ENCODE measurements at places on chromosomes 6 and 20. TPM values are rescaled to one million over a fixed set of nuclear protein-coding genes. Genes with fewer than 3 reads are reported as not detected.

- no peak for DNase-seq
These were observed 144.0 kb downstream of the BCKDHB start for GRCh38 chr6:80250391-80250997.

GRCh38 chr20:1062334-1063010, 55.9 kb upstream of the PSMF1 start:
- no peak for DNase-seq

- DNase-seq: no peak
These were observed 5.7 kb upstream of the DEFB129 start for GRCh38 chr20:221258-221830.

GRCh38 chr20:38178065-38178491, 13.0 kb upstream of the TGM2 start:
- no peak for DNase-seq

DNA sequence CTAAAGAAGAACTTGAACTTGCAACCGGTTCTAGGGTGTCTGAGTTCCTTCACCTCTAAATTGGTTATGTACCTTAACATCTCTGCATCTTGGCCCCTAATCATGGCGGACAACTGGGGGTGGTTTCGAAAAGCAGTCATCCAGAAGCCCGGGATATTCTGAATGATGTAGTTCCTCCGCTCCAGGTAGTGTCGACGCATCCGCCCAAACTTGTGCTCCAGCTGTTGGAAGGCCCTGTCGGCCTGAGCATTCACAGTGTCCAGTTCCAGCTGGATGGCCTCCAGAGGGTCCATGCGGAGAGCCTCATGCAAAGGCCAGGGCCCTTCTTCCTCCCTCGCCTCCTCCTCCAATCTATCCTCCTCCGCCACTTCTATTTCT, 887 bp downstream of the TSPYL1 start:
- DNase-seq: peak; percentile 70

- no peak for DNase-seq
These were observed 358.0 kb upstream of the CITED2 start for GRCh38 chr6:139732451-139732850.

- no peak for DNase-seq
These were observed 18.6 kb downstream of the ADTRP start for GRCh38 chr6:11760015-11760473.

- DNase-seq: no peak
These were observed 37.2 kb downstream of the REV3L start for GRCh38 chr6:111445861-111446267.

- peak; percentile 54 for DNase-seq
These were observed 26.3 kb downstream of the ALDH5A1 start for GRCh38 chr6:24520929-24521546.

DNA sequence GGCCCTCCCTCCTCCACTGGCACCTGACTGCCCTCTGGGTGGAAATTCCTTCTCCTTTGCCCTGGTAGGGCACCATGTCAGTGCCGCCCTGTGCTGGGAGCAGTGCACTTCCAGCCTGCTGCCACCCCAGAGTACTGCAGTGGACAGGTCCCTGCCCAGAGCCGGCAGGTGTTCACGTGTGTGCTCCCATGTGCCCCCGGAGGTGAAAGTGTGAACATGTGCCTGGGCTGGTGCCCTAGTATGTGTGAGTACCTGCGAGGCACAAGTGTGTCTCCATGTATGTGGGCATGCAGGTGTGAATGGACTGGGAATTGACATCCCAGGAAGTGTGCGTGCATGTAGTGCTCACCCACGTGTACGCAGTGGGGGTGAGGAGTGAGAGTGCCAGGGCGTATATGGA, 29.4 kb downstream of the SDCBP2 start:
- DNase-seq: no peak

- DNase-seq: no peak
These were observed 9.3 kb downstream of the CYP21A2 start for GRCh38 chr6:32047539-32047854.

DNA sequence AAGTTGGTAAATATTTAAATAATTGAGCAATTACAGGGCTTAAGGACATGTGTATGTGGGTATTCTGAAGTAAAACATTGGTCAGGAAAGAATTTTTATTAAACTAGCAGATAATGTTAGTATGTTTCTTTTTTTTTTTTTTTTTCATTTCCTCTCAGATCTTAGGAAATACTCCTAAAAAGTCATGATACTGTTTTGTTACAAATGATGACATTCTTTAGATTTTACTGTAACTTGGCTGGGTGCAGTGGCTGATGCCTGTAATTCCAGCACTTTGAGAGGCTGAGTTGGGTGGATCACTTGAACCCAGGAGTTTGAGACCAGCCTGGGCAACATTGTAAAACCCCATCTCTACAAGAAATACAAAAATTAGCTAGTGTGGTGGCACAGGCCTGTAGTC, 41.5 kb downstream of the CDC40 start:
- no peak for DNase-seq

- DNase-seq: no peak
These were observed 136.3 kb downstream of the LRRC1 start for GRCh38 chr6:53931086-53931485.

DNA sequence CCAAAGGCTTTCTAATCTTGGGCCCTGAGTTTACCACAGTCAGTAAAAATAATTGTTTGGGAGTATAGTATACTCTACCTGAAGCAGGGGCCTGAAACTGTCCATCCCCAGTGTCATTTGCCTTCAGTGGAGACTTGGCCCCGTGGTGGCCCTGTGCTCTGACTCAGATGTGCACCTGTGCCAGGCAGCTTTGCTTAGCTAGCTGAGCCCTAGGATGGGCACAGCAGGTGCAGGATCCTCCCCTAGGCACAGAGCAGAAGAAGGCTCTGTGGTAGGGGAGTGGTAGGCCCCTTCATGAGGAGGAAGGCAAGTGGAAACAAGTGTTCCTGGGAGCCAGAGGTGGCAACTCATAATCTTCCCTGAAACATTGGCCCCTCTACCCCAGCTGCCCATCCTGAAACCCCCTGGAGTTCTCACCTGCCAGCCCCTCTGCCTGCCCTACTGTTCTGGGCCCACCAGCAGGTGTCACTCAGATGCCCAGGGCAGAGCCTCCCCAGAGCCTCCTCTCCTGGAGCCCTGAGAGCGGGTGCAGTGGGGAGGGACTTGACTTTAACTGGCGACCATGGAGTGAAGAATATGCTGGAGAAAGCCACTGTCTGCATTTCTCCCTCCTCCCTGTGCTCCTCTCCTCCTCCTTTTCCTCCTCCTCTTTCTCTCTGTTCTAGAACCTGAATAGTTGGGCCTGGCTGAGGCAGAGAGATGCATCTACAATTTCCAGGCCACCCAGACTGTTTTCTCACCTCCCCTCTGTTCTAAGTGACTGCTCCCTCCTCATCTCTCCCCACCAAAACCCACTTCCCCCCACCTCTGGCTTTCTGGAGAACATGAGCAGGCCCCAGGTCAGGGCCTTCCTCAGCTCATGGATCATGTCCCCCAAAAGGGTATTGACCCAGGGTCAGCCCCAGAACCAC, 2.9 kb downstream of the CPNE5 start:
- no peak for DNase-seq

- peak; percentile 58 for DNase-seq
These were observed 22.7 kb upstream of the TMEM181 start for GRCh38 chr6:158536891-158537798.

- peak; percentile 47 for DNase-seq
These were observed 187.7 kb downstream of the UST start for GRCh38 chr6:148934539-148934938.

DNA sequence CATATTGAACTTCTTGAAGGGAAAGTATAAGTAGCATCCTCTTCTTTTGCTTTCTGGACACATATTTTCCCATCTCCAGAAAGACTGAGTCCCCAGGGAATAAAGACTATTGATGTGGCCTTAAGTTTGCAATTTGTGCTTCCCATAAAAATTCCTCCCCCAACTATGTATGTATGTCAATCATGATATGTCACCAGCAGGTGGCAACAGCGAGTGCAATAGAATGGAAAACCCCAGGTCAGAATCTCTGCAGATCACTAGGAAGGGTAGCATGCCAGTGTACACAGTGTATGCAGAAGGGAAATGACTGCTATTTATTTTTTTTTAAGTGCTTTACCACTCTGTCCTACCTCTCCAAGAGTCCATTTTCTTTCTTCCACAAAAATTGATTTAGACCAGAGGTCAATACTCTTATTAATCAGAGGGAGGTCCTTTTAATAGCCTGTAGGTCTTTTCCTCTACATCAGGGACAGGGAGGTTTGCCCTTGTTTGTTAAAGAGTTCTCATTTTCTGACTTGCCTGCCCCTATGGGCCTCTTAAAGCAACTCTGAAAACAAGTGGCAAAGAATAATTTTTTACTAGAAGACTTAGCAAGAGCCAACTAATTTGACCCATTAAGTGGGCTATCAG, 61.4 kb downstream of the BMP2 start:
- DNase-seq: peak; percentile 74

DNA sequence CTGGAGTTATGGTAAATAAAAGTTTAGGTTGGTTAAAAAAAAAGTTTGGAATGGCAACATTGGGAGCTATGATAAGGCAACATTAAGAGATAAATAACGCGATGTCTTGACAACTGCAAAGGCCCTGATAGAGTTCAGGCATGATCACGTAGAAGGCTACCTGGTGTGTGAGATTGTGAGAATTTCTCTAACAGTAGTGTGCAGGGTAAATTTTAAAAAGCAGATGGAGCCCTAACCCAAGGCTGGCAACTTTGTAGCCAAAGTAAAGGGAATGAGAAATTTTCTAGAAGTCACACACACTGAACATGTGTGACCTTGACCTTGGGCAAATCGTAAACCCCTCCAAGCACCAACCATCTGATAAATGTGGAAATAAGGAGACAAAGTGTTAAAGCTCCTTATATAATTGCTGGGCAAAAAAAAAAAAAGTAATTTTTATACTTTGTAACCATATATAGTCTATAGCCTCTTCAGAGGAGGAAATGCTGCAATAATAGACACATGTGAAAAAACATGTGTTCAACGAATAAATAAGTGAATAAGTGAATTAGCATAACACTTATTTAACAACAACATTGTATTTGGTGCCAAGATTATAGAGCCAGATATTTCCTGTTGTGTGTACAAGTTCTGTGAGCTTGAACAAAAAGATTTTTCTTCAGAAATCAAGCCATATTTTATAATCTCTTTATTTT, 18.2 kb downstream of the KCNQ5 start:
- DNase-seq: no peak

GRCh38 chr20:58393299-58393698, 4.3 kb downstream of the VAPB start:
- no peak for DNase-seq

DNA sequence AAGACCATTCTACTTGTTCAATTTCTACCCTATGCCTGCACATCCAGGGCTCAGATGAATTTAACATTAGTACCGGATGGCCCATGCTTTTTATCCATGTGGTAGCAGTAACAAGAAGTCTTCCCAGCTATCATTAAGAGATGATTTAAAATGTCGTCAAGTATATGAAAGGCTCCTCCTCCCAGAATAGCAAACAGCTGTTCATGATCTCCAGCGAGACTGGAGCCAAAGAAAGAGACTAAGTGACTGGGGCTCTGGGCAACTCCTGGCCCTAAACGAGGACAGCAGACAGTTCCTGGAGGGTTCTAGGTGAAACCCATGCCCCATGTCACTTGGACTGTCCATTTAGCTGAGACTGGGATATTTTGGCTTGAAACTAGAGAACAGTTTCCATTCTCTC, 160.8 kb downstream of the CDC5L start:
- DNase-seq: no peak

Gene SPATS1
- total RNA-seq: not detected

Gene EYA4
- total RNA-seq: 8.5 TPM
